Activated CD8-positive, alpha-beta memory T cell treated with anti-CD3 and anti-CD28 coated beads for 4 hours (primary cell): ENCODE measurements at places on chromosomes 12 and 14.

DNA sequence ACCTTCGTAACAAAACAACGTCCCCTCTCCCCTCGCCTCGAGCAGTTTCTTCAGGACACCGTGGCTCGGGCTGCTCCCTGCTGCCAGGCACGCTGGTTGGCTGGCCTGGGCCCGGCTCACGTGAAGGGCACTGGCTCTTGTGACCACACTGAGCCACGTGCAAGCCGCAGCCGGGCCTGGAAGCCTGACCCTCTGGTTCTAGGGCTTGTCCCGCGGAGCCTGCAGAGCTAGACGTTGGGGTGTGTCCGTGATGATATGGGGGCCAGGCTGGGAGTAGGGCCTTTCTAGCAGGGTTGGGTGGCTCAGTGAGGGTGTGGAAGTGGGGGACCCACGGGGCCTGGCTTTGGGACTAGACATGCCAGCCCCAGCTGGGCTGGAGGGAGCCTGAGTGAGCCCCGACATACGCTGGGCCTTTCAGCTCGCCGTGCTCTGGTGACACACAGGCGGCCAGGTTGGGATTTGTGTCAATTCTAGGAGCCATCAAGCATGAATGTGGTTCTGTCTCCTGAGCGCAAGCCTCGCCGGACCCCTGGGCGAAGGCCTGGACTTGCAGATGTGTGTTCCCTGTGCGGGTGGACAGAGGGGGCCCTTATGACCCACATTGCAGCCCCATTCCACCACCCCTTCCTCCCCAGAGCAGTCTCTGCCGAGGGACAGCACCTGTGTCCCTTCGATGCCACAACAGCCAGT lies 13.6 kb upstream of the AMN start:
- no peak for DNase-seq

GRCh38 chr12:59708064-59708463 lies 112.2 kb downstream of the SLC16A7 start:
- no peak for DNase-seq

GRCh38 chr12:96093543-96094196 lies 58.3 kb upstream of the LTA4H start:
- no peak for DNase-seq

GRCh38 chr12:64595863-64596793 lies 14.2 kb upstream of the RASSF3 start:
- no peak for DNase-seq

- DNase-seq = no peak
These were observed 16.1 kb downstream of the PPHLN1 start for GRCh38 chr12:42342028-42342427.
